Stimulated activated CD8-positive, alpha-beta memory T cell treated with anti-CD3 and anti-CD28 coated beads, Interleukin-2, amount 100 ng/mL, for 1 hour (primary cell): ENCODE measurements at places on chromosomes 2 and 18.

GRCh38 chr2:204365811-204366210 lies 179.5 kb upstream of the PARD3B start:
- DNase-seq: no peak

GRCh38 chr2:72969706-72970105 lies 52.4 kb downstream of the EMX1 start:
- no peak for DNase-seq

GRCh38 chr2:201149064-201149820 lies 33.3 kb downstream of the CFLAR start:
- no peak for DNase-seq

GRCh38 chr2:212926940-212927339 lies 224.5 kb downstream of the IKZF2 start:
- no peak for DNase-seq

DNA sequence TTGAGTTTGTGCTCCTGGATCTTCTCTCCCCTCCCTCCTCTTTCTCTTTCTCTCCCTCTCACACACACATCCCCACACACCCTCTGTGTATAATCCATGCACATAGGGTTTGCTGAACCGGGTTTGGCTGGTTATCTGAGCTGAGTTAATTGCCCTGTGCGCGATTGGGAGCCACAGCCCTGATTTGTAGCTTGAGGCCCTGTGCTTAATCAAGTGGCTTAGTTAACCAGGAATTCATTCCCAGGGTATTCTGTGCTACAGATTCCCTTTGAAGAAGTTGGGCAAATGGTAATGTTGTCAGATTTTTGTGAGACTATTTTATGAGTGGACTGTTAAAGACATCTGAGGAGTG lies 6.2 kb downstream of the PARD3B start:
- no peak for DNase-seq

- no peak for DNase-seq
Observed at GRCh38 chr2:133390156-133390555, 178.1 kb downstream of the NCKAP5 start.

GRCh38 chr18:54671291-54671881 lies 80.3 kb downstream of the DYNAP start:
- no peak for DNase-seq

- no peak for DNase-seq
Observed at GRCh38 chr2:105809723-105810122, 65.0 kb downstream of the NCK2 start.

- DNase-seq: no peak
Observed at GRCh38 chr2:84613082-84613481, 96.8 kb downstream of the DNAH6 start.

GRCh38 chr2:207328944-207329386 lies 163.2 kb upstream of the KLF7 start:
- DNase-seq: no peak

DNA sequence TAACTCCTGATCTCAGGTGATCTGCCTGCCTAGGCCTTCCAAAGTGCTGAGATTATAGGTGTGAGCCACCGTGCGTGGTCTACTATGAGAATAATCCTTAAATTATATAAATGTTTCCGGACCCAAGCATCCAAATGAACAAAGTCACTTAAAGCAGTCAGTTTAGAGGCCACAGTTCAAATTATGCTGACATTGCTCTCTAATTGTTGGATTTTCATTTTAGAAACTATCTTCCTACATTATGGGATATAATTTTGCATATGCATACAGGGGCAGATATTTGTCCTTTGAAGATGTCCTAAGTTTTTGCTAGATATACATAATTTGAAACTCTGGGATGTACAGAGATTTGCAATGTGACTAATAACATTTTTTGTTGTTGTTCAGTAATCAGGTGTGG lies 390.1 kb downstream of the RND3 start:
- no peak for DNase-seq

- no peak for DNase-seq
Observed at GRCh38 chr2:18465979-18466378, 94.5 kb downstream of the RDH14 start.

GRCh38 chr2:120734930-120735651 lies 577 bp upstream of the GLI2 start:
- DNase-seq: no peak

DNA sequence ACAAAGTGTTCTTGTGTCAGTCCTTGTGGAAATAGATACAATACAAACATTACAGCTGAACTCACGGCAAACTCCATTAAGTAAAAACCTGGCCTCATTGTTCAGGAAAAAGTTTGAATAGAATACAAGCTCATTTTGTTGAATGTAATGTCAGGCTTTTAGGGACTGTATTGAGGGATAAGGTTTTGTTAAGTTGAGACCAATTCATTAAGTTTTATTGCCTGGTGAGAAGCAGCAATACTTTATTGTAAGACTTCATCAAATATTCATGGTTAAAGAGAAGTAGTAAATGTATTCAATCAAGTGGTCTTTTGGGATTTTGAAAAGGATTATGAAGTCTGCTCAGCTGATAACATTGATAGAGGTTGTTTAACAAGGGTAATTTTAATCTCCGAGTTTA lies 35.4 kb upstream of the METAP1D start:
- no peak for DNase-seq

- DNase-seq: no peak
Observed at GRCh38 chr2:63486861-63487290, 101.4 kb downstream of the WDPCP start.

- DNase-seq: no peak
Observed at GRCh38 chr2:98036349-98037000, 40.7 kb upstream of the TMEM131 start.

DNA sequence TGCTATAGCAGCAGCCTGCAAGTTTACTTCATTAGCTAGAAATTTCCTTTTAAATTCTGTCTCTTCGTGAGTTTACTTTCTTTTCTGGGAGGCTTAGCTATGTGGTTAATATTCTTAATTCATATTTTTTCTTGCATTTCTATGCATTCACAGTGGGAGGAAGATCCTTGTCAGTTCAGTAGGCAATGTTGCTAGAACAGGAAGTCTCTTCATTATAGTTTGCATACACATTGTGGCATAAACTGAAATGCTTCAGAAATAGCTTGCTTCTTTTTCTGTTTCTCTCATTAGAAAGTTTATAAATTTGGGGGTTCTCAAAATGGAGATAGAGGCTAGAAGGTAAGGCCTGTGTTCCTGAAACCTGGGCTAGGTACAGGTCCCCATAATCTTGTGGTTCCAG lies 8.1 kb upstream of the ARHGAP15 start:
- DNase-seq: no peak

GRCh38 chr18:23094411-23095190 lies 40.7 kb upstream of the CABLES1 start:
- DNase-seq: no peak

GRCh38 chr2:222448748-222449181 lies 24.4 kb downstream of the SGPP2 start:
- DNase-seq: no peak
